ENCODE measurements at places on chromosomes 12 and 14.

DNA sequence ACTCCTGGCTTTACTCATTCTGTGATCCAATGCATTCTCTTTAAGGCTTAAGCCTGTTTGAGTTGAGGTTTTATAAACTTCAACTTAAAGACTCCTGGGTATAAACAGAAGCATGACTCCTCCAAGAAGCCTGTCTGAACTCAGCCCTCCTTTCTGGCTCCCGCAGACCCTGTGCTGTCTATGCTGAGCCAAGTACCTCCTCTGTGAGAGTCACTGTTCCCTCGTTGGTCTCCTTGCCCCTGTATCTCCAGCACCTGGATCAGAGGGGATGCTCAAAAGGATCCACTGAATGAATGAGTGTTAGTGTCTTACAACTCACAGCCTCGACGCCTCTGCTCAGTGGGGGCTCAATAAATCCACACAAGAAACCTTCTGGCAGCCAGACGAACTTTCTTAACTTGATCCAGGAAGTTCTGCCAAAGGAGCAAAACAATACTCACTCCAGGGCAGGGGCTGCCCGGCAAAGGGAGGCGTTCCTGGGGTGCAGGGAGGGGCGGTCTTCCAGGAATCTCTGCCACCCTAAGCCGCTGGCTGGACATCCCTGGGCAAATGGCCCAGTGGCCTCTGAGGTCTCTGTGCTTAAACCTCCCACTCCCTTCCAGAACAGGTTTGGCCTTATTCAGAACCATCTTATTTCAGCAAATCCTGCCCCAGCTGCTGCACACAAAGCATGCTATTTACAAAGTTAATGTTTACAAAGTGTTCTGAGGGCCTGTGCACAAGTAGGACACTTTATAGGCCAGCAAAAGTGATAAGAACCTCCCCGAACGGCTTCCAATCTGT is 32.9 kb downstream of the MAP1LC3B2 start:
- DNase-seq: no peak

- DNase-seq: no peak
Measured at GRCh38 chr12:11460343-11461023, 65.1 kb upstream of the PRB2 start.

DNA sequence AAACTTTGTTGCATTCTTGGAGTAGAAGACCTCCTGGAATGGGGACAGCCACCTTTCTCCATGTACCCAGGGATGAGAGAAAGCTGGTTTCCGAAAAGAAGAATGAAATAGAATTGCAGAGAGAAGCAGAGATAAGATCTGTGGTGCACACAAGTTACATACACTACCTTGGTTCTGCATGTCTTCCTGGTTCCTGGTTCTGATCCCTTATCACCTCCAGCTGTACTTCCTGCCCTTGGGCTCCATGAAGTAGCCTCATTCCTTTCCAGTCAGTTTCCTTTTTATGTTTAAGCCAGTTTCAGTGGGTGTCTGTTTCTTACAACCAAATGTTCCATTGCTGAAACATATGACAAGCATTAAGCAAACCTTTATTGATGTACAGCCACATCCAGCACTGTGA is 69.3 kb downstream of the FBXW8 start:
- no peak for DNase-seq

DNA sequence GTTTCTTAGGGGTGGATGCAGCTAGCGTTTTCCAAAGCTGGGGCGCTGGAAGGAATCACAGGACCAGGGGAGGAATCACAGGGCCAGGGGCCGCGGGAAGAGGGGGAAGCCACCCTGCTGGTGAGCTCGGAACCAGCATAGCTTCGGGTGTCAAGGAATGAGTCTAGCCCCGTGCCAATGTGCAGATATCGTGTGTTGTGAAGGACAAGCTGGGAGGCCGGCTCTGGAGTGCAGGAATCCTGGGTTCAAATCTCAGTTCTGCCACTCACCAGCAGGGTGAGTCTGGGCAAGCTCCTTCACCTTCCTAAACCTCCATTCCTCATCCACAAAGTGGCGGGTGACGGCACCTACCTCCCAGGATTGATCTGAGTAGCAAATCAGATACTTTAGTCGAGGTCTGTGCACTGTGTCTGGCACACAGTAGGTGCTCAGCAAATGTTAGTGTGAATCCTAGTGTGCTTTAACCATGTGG is 53.6 kb upstream of the RIN3 start:
- DNase-seq: no peak

DNA sequence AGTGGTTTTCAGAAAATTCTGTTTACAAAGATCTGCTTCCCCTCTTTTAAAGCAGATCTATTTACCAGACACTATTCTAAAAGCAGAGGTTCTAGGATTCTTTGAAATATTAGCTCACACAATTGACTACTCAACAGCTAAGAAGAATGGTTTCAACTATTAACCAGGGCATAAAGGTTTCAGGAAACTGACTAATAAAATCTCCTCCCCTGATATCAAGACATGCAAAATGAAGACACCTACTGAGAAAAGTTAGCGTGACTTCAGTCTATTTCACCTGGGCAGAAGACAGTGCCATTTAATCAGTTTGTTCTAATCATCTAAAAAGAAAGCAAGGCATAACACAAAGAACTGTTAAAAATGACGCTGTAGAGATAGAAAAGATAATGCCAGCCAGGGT is 22.2 kb downstream of the DAD1 start:
- DNase-seq: no peak

- DNase-seq: no peak
Measured at GRCh38 chr12:111788178-111788654, 21.5 kb downstream of the ALDH2 start.
